ENCODE measurements at places on chromosomes 1 and 21.

DNA sequence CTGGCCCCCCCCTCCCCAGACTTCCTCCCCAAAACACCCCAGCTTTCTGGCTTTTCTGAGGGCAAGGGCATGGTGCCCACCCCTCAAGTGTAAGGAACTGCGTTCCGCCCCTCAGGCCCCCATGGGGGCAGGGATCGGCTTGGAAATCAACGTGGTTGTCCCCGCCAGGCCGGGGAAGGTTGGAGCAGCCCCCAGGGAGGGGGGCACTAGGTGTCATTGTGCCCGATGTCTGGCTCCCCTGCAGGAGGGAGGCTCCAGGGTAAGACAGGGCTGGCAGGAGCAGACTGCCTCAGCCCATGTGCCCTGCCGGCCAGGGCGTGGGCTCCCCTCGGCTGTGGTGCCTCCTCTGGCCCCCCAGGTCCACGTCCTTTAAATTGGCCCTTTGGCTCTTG lies 7.4 kb upstream of the TFAP2E start:
- no peak for DNase-seq

- no peak for DNase-seq
Observed at GRCh38 chr1:64092851-64093371, 110.5 kb upstream of the UBE2U start.

- DNase-seq: no peak
Observed at GRCh38 chr1:112507336-112507735, 1.4 kb upstream of the WNT2B start.

DNA sequence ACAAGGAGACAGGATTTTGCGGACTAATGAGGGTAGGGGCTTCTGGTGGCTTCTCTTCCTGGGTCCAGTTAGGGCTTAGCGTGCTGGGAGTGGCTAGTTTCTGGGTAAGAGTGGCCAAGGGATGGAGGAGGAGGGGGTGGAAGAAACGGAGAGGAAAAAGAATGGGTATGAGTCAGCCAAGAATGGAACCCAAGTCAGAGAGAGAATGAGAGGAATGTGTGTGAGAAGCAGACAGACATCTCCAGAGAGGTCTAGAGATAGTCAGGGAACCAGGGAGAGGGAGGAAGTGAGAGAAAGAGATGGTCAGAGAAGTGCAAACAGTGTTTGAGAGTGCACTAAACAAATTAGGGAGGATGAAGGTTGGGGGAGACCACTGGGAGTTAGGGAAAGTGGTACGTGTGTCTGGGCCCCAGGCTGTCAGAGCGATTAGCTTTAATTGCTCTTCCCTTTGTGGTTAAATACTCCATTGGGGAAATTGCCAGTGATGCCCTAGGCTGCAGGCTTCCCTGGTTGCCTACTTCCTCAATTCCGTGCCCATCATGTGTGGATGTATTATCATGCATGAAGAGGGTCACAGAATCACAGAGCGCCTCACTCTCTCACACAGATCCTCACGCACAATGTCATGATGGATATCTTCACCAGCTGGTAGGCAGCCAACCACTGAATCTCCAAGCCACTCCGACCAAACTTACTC lies 1.4 kb downstream of the PEA15 start:
- DNase-seq: no peak

- DNase-seq: no peak
Observed at GRCh38 chr21:42439284-42440186, 35.8 kb downstream of the UBASH3A start.

GRCh38 chr21:15592271-15592860 lies 137.4 kb upstream of the USP25 start:
- DNase-seq: peak; percentile 14

GRCh38 chr1:95017775-95018174 lies 55.0 kb downstream of the ALG14 start:
- DNase-seq: no peak

- no peak for DNase-seq
Observed at GRCh38 chr1:199287647-199288046, 648.8 kb downstream of the PTPRC start.

DNA sequence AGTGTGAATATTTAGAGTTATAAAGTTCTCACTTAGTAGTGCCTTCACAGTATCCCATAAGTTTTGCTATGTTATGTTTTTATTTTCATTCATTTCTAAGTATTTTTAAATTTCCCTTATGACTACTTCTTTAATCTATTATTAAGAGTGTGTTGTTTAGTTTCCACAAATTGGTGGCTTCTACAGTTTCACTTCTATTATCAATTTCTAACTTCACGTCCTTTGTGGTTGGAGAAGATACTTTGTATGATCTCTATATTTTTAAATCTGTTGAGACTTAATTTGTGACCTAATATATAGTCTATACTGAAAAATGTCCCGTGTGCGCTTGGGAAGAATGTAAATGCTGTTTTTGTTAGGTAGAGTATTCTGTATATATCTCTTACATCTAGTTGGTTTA lies 11.7 kb downstream of the CHIA start:
- DNase-seq: no peak

GRCh38 chr1:184492536-184492935 lies 105.7 kb downstream of the C1orf21 start:
- DNase-seq: no peak

GRCh38 chr1:198696211-198696610 lies 57.4 kb downstream of the PTPRC start:
- no peak for DNase-seq

GRCh38 chr21:38258521-38259485 lies 2.0 kb downstream of the KCNJ15 start:
- no peak for DNase-seq

GRCh38 chr1:234755449-234755863 lies 145.5 kb upstream of the IRF2BP2 start:
- DNase-seq: no peak

- DNase-seq: no peak
Observed at GRCh38 chr1:221736714-221737113, 5.2 kb downstream of the DUSP10 start.

DNA sequence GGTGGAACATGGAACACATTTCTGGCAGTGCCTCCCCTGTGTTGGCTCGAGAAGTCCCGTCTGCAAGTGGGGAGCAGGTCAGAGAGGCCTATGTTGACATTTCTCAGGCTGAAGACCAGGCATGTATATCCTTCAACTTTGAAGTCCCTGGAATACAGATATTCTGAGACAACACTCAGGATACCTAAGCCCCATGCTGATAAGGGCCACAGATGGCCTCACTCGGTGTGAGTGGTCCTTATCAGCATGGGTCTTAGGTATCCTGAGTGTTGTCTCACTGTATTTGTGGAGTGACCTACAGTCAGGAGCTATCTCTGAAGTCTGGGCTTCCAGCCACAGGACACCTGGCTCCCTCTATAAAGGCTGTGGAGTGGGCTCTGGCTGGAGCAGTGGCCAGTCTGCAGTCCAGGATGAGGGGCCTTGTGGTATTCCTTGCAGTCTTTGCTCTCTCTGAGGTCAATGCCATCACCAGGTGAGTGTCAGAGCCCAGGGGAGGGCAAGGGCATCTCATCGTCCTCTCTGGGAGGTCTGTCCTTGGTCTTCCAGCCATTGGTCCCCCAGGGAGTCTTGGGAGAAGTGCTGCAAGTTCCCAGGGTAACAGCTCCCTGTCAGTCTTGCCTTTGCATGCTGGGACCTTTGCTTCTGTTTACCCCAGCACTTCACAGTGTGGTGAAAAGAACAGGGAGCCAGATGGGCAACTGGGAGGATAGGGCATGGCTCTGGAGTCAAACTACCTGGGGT lies 29.6 kb downstream of the PROK1 start:
- no peak for DNase-seq

DNA sequence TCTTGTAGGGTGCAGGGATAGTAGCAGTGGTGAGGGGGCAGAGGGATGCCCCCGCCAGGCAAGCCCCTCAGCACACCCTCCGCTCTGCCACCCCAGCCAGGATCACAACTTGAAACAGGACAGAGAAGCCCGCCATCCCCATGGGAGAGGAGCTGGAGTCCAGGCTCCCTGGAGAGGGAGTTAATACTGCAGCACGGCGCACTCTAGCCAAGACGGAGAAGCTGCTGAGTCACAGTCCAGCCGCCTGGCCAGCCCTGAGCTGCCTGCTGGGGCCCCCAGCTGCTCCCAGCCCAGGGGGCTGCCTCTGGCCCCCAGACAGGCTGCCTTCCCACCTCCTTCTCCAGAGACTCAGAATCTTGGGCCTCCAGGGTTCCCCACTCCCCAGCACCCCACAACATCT lies 87.2 kb downstream of the SYT2 start:
- DNase-seq: no peak

DNA sequence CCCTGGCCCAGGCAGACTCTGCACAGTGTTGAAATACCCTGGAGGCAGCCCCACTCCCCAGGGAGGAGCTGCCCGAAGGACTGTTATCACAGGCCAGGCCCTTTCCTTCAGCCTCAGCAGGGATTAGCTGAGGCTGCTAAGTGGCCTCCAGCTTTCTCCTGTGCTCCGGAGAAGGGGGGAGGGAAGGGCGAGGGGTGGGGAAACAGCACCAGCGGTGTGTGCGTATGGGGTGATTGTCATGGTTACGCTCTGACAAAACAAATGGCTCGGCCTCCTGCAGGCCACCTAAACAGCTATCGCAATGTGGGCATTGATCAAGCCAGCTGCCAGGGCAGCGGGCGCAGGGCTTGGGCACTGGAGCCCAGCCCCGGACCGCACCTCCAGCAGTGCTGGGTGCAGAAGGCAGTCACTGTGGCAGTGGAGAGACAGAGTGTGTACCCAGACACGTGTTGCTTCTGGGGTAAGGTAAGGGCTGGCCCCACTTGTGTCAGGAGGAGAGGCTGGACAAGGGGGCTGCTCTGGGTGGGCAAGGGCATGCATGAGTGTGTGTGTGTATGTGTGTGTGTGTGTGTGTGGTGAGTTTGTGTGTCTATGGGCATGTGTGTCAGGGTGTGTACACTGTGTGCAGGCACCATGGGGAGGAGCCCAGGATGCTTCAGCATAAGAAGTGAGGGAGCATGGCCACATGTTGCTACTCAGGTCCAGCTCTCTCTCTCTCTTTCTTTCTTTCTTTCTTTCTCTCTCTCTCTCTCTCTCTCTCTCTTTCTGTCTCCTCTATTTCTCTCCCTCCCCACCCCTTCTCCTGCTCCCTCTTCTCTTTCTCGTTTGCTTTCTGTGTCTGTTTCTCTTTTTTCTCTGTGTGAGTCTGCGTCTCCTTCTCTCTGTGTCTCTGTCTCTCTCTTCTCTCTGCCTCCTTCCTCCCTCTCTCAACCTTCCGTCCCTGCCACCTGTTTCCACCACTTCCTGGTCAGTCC lies at the start of gene VWA5B1:
Gene VWA5B1, plus strand, starts transcription at position 252 of the 974 bp plus-strand sequence. CDS start 19,727 bp downstream, outside the sequence.
- DNase-seq: no peak

GRCh38 chr1:240242601-240243144 lies 151.0 kb downstream of the FMN2 start:
- no peak for DNase-seq

- DNase-seq: no peak
Observed at GRCh38 chr1:84781946-84782771, 91.9 kb upstream of the SSX2IP start.

- DNase-seq: no peak
Observed at GRCh38 chr1:54371942-54372275, 34.3 kb downstream of the SSBP3 start.

DNA sequence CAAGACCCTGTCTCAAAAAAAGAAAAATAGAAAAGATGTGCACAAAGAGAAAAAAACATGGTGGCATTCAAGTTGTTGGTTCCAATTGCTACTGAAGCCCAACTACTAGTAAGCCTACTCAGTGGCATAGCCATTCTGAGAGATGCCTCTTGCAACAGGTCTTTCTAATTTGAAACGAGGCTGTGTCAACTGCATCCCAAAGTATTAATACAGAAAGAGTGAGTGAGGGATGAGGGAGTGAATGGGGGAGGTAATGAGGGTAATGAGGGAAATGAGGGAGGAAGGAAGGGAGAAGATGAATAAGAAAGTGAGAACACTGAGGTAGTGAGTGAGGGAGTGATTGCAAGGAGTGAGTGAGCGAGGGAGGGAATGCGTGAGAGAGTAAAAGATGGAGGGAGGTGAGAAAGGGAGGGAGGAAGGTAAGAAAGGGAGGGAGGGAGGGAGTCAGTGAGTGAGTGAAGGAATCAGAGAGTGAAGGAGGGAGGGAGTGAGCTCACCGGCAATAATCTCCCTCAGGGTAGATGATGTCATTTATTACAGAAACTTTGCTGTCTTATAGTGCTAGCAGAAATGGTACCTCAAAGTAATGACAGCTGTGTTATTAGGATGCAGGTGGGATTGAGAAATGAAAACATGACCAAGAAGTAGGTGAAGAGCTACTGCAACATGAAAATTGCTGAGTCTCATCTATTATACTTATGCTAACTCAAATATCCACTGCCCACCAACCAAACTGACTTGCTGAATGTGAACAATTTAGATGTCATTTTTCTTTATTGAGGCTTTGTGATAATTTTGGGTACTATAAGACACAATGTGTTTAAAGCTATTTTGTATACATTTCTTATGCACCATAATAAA lies 75.6 kb upstream of the ADAM30 start:
- no peak for DNase-seq

GRCh38 chr1:236750928-236751327 lies 44.2 kb upstream of the MTR start:
- no peak for DNase-seq

DNA sequence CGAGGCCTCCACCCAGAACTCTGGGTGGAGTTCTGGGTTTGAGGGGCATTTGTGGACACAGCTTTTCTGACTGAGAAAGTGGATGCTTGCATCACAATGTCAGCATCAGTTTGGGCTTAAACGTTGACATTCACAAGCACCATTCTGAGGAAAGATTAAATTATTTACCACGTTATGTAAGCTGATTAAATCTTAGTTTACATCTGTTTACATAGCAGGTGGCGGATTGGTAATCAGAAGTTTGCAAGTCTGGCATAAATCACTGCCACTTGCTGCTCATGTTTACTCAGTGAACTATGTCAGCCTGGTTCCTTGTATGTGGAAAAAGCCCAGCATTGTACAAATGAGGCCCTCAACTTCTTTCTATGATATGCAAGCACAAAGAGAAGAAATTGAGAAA lies 310.1 kb downstream of the PAPPA2 start:
- DNase-seq: no peak

Data from cerebellar nuclear complex (tissue), 1 donor.